ENCODE measurements at places on chromosomes 1 and 21.

DNA sequence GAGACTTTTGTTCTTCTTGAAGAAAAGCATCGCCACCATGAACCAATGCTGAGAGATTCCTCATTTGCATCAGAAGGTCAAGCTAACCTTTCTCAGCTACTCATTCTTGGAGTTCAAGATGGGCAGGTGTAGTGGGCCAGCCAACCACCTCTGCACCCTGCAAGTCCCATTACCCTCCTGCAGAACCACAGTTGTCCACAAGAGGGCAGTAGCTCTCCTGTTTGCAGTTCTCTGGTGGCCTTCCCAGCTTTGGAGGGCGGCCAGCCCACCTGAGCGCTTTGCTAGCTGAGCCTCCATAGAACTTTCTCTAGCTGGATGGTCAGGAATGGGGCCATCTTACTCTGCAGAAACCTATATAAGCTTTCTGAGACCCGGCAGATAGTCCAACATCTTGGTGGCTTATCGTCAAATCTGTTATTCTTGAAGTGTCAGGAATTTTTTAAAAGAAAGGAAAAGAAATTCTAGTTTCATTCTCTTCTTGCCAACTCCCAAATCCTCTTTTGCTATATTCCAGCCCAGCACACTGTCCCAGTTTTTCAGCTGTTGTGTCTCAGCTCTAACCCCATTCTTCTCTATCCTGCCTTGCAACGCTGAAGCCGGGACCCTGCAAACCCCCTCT is 11.0 kb upstream of the LMX1A start:
- DNase-seq, result peak; percentile 61

DNA sequence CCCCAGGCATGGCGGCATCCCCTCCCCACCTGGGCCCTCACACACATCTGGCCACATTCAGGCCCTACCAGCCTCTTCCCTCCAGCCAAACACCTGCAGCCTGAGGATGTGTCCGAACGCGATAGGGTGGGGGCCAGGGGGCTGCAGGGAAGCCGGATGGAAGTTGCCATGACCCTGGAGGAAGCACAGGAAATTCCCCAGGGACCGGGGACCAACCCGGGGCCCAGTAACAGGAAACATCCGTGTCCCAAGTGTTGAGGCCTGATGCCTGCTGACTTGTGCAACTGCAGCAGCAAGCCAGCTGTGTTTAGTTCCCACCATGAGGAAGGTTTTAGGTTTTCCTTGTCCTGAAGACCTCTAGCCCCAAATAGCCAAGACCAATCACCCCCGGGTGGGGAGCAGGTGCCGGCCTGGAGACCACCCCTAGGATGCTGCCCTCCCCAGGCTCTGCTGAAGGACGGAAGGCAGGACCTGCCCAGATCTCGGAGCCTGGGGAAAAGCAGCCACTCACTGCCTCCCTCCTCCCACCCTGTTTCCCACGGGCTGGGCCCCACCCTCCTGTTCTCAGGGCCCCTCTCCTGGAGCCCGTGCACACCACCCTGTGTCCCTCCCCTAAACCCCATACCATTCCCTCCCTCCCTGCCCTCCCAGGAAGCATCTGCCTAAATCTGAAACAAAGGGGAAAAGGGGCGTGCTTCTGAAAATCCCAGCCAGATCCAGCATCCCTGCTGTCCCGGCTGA is 29.8 kb downstream of the MEGF6 start:
- no peak for DNase-seq

- no peak for DNase-seq
Measured at GRCh38 chr1:214414691-214415090, 133.7 kb downstream of the SMYD2 start.

- no peak for DNase-seq
Measured at GRCh38 chr1:185058876-185059275, 13.5 kb downstream of the RNF2 start.

GRCh38 chr1:181661569-181661968 is 178.3 kb downstream of the CACNA1E start:
- no peak for DNase-seq

DNA sequence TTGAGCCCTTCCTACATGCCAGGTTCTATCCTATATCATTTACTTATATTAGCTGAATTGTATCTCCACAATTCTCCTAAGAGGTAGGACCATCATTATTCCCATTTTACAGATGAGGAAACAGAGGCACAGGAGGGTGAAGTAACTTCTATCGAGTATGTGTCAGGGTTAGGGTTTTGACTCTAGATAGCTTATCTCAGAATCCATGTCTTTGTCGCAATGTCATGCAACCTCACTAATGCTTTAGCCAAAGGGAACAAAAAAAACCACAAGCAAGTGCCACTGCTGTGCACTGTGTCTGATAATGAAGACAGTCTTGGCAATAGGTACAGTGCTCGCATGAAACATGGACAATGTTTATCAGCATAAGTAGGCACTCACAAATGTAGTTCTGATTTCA is 95.4 kb upstream of the CLDN14 start:
- no peak for DNase-seq

- no peak for DNase-seq
Measured at GRCh38 chr1:42002220-42002619, 83.5 kb upstream of the HIVEP3 start.

DNA sequence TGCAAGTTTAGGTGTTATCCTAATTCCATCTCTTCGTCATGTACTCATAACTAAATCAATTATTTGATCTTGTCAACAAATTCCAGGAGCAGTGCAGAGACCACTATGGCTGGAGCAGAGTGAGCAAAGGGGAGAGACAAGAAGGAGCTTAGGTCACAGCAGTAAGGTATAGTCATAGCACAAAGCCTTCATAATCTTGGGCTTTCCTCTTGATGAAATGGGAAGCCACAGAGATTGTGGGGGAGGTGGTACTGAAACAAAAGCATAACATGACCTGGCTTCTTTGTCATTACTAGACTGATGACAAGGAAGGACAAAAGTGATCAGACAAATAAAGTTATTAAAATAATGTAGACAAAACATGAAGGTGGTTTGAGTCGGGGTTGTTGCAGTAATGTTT is 60.1 kb upstream of the PTGS2 start:
- DNase-seq, result no peak

DNA sequence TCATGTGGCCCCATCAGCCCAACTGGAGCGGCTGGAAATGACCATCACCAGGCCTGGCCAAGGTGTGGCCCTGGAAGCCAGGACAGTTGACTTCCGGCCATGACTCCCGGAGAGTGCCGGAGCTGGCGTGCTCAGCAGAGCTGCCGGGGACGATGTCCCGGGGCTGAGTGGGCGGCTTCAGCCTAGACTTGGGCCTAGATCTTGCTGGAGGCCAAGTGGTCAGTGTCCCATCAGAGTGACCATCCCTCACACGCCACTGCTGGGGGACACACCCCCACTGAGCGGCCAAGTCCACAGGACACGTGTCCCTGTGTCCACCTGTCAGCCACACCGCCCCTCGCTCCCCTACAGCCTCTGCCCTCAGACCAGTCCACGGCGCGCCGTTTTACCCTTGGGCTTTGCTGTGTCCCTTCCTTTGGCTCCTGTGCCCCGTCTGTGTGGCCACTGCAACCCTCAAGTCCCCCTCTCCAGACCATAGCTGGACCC is 4.0 kb downstream of the FAAP20 start:
- no peak for DNase-seq

GRCh38 chr1:80962564-80962963 is 838.2 kb upstream of the ADGRL2 start:
- DNase-seq, result no peak

- peak; percentile 22 for DNase-seq
Measured at GRCh38 chr21:27700974-27701614, 734.2 kb upstream of the ADAMTS5 start.

DNA sequence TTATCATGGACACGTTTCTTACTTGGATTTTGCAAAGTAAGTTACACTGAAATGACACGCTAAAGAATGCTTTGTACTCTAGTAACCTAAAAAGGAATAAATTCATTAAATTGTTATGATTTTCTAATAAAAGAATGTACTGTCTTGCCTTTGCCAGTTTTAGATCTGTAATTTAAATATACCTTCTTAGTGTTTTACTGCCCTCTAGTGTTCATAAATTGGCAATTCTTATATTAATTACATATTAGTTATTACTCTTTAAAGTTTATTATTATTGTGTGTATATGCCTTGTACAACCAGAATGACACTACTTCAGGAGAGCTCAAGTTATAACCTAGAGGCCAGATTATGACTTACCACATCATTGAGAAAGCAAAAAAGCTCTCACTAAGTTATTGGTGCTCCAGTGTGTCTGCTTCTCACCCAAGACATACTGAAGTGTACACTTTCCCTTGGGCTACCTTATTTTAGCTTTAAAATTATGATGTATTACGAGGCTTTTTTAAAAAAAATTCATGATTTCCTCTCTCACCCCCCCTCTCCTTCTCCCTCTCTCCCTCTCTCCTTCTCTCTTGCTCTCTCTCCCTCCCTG is 169.9 kb downstream of the HS2ST1 start:
- DNase-seq, result no peak

DNA sequence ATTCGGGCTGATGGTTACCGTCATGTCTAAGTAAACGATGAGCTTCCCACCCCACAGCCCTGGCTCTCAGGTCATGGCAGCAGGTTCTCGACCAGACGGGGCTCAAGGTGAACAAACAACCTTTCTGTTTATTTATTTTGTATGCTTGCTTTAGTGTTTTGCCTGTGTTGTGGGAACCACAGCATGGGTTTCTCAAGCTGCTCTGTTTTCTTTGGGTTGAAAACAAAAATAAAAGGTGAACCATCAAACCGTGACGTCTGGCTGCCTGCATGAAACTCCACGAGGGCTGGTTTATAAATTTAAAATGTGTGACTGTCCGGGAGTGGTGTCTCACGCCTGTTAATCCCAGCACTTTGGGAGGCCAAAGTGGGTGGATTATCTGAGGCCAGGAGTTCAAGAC is 28.0 kb downstream of the TMEM51 start:
- no peak for DNase-seq

DNA sequence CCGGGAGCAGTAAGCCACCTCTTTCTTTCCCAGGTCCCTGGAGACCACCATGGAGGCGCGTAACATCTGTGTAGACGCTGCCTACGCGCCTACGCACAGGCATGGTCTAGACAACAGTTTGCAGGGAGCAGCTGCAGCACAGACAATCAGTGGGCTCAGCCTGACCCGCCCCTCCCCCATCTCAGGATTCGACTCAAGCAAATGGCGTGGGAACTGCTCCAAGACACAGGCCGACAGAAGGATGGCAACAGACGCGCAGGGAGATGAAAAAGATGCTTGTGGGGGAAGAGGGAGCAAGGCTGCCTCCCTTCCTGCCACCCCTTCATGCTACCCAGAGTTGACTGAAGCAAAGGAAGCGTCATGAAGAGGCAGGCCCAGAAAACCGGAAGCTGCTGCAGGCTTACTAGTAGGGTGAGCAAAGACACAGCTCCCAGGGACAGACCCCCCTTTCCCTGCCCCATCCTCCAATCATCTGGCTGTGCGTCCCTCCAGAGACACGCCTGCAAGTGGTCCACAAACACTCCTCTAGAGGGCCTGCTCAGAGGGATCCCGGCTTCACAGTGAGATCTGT is 19.5 kb downstream of the STK40 start:
- DNase-seq, result peak; percentile 44

GRCh38 chr1:228294717-228295116 is 86.9 kb downstream of the OBSCN start:
- DNase-seq, result no peak

DNA sequence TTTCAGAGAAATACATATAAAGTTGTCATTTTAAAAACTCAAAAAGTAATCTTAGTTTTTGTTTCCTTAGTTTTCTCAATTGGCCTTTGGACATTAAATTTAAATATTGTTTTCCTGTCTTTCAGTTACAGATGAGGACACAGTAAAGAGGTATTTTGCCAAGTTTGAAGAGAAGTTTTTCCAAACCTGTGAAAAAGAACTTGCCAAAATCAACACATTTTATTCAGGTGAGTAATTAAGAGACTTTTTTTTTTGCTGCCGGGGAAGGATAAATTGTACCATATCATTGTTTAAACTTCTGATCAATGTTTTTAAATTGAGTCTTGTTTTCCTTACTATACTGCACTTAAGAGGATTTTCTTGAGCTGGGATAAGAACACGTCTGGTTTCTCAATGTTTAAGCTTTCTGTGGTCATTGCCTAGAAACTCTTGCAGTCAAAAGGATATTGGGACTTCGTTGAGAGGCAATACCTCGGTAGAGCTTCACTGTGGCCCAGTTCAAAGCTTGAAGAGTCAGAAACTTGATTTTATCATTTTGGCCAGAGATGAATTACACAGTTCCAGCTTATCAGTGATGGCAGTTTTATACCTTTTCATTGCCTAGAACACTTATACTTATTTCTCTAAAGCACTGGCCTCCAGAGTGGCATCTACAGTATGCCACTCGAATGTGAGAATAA is 124.9 kb upstream of the KIAA1614 start:
- DNase-seq, result no peak

- DNase-seq, result no peak
Measured at GRCh38 chr1:107804741-107805140, 160.2 kb downstream of the VAV3 start.

DNA sequence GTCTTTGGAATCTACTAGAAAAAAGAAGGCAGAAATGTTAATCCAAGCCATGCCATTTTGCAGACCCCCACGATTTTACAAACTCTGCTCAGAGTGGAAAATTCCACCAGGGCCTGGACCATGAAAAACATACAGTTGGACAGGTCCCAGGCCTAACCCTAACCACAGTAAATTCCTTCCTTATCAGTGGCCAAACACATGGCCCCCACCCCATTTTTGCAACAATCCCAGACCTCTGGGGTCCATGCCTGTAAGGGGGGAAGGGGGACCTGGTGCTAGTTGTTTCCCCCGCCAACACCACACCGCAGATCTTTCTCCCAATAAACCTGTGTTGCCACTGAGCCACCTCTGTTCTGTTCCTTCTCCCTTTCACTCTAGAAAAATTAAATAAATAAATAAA is 1352.7 kb downstream of the AMY1C start:
- DNase-seq, result no peak

GRCh38 chr21:20270365-20271055 is 727.7 kb upstream of the NCAM2 start:
- DNase-seq, result no peak

DNA sequence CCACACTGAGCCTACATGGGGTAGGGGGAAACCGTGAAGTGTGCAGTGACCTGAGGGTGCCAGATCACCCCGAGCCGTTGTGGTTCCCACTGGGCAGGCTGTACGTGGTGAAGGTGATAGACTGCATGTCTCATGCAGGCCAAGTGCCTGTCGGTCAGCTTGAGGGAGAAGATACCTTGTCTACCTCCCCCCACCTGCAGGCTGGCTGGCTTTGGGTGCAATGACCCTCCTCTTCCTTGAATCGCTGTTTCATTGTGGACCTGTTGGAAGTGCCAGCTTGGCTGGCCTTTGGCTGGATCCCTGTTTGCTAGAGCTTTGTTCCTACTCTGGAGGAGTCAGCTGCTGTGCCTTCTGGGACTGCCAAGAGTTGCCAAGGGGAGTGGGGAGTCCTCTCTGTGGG is 92.5 kb downstream of the GALNT2 start:
- DNase-seq, result no peak

- no peak for DNase-seq
Measured at GRCh38 chr1:15431571-15431948, 6.7 kb upstream of the CTRC start.

DNA sequence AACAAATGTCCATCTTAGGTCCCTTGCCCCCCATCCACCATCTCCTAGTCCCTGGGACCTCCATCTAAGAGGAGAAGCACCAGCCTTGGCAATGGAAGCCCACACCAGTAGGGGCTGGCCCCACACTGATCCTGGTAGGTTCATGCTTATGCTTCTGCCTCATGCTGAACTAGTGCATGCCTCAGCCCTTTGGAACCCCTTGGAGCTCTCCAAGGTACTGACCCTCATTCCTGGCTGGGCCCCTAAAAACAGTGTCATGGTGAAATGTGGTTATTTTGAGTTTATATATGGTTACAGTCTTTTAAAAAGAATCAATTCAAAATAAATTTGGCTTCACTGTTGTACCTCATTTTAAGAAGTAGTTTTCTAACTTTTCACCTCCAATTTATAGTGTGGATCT is 108.3 kb downstream of the HIVEP3 start:
- no peak for DNase-seq

Data from T-helper 17 cell (primary cell).